Spinal cord (tissue), 10 donors: ENCODE measurements at places on chromosomes 4 and X.

GRCh38 chr4:73028621-73029020 lies 40.9 kb downstream of the COX18 start:
- no peak for DNase-seq

DNA sequence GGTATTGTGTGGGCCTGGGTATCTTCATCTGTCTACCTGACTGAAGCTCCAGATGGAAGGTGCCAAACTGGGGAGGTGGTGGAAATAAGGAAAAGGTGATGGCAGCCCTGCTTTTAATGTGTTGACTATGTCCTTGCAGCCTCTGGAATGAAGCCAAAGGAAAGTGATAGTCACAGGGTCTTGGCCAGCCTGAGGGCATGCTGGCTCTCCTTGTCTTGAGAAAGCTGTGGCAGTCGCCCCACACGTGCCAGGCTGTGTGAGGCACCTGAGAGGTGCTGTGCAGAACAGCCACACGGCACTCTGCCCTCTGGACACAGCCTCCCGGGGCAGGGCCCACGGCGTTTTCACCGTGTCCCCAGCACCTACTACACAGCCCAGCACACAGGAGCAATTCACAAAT lies 77.6 kb downstream of the NAT8L start:
- DNase-seq: no peak

DNA sequence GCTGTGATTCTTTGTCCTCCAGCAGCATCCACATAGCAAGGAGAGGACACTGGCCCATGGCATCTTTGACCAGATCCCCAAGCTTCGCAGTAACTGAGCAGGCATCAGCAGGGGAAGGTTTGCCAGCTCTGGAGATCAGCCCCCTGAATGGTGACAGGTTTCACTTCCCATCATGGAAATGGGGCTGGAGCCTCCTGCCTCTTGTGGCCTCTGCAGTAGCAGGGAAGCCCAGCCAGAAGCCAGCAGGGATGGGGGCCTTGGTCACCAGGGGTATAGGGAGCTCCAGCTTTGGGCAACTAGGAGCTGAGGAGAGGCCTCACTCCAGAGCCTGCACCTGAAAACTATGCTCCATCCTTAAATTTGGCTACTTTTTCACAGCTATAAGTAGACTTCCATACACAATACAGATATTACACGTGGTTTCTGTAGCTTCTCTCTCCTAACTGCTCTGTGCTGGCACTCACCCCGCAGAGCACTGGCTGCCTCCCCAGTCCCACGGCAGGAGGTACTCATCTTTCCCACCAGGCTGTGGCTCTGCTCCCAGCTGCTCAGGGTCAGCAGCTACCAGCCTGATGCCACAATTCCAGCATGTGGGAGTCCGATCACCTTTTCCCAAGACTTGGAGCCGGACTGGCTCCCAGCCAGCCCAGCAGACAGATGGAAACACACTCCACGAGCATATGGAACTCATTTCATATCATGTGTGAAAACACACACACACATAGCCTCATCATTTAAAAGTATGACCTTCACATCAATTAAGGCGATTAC lies 2.8 kb downstream of the TMEM271 start:
- no peak for DNase-seq

- DNase-seq: no peak
Measured at GRCh38 chrX:147917700-147918695, 6.3 kb downstream of the FMR1 start.

DNA sequence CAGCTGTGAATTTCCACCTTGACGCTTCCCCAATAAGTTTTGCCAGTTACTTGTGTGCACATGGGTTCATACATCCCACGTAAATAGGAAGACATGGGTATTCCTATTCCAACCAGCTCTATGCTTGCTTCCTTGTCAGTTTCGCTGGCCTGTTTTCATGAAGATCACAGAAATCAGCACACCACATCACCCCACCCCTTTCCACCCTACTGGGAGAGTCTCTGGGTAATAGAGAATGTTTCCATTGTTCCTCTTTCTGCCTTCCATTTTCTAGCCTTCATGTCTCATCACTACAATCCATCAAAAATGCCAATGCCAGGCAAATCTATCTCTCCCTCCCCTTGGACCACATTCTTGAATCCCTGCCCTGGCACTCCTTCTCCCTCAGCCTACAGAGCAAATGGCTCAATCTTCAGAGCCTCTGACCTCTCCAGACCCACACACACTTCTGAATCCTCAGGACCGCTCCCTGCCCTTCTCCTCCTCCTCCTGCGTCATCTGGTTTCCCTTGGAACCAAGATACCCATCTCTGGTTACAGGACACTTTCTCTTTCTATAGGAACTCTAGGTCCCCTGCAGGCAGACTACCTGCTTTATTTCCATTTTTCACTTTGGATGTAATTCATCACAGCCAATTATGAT lies 323.3 kb downstream of the DHX15 start:
- DNase-seq: no peak

DNA sequence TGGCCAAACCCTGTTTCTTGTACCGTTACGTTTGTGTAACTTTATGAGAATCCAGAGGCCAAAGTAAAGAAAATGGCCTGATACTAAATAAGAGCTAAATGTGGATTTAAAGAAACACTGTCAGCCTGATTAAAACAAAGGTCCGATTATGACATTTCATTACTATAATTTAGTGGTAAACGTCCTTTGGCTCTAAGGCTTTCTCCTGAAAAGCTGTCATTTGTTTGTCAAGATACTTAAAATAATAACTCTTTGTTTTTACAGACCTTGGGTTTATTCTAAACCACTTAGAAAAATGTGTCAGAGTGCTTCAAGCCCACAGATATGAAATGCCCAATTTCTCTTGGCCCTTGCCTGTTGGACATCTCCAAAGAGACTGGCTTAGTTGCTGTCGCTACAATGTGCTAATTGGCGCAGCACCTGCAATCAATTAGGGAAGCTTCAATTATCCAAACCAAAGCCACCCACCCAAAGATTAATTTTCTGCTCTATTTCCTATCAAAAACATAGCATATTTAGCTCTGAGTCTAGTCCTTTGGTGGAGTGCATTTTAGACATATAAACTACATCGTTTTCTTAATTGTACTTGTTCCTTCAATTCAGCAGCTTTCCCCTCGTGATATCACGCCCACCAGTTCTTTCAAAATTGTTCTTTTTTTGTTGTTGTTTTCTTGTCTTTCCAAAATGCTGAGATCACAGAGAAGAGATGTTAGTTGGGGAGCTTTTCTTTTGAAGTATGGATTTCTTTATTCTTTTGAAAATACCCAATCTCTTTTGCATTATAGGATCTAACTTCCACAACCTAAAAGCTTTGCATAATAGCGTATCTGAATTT lies 13.6 kb downstream of the SMIM20 start:
- no peak for DNase-seq

DNA sequence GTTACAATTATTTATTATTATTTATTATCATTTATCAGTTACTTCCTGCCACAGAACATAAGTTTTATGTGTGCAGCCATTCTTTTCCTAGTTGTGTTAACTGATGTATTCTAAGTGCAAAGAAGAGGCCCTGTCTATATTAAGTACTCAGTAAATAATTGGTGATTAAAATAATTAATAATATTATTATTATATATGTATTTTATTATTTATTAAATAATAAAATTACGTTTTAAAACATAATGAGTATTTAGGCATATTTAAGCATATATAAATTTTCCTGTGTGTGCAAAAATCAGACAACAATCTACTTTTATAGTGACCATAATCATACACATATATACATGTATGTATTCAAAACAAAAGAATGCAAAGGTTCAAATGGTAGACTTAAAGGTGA lies 1871.6 kb upstream of the IGFBP7 start:
- no peak for DNase-seq

DNA sequence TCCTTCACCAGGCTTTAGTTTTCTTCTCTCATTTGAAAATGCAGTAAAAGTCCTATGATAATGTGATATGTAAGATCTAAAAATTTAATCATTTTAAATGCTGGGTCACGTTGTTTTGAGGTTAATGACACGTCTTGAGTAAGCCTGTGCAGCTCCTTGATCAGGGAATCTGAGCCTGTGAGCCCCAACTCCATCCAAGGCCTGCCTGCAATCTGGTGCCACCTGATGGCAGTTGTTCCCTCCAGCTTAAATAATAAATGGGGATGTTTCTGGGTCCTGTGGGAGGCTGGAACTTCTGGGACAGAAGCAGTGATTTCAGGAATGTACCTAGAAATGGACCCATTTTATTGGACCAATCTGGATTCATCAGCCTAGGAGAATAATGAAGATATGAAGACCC lies 455.4 kb upstream of the ADGRL3 start:
- no peak for DNase-seq

GRCh38 chr4:176742211-176742610 lies 50.5 kb downstream of the VEGFC start:
- DNase-seq: no peak

DNA sequence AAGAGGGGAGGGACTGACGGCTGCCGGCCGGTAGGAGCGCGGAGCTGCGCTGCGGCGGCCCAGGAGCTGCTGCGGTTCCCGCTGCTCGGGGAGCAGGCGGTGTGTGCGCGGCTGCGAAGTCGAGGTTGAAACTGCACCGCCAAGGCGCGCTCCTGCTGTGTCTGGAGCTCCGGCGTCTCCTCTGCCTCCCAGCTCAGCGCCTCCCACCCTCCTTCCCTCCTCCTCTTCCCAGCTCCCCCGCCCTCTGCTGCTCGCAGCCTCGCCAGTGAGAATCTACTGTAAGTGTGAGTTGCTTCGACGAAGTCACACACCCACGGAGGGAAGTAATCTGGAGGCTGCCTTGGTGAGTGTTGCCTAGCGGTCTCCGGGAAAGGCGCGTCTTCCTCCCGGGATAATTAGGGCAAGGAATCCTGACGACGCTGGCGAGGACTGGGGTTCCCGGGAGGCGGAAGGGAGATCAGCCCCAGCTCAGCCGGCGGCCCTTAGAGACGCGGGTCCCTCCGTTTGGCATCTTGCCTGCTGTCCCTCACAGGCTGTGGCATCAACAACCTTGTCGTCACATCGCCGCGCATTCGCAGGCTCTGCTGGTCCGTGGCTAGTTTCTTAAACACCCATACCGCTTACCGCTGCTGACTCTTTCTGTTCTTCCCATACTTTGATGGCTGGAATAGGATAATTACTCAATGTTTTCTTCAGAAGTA lies at the start of gene EPHA5:
Gene EPHA5, minus strand, starts transcription at position 159 of the 701 bp plus-strand sequence. CDS start 747 bp downstream, outside the sequence.
- DNase-seq: peak; percentile 97

DNA sequence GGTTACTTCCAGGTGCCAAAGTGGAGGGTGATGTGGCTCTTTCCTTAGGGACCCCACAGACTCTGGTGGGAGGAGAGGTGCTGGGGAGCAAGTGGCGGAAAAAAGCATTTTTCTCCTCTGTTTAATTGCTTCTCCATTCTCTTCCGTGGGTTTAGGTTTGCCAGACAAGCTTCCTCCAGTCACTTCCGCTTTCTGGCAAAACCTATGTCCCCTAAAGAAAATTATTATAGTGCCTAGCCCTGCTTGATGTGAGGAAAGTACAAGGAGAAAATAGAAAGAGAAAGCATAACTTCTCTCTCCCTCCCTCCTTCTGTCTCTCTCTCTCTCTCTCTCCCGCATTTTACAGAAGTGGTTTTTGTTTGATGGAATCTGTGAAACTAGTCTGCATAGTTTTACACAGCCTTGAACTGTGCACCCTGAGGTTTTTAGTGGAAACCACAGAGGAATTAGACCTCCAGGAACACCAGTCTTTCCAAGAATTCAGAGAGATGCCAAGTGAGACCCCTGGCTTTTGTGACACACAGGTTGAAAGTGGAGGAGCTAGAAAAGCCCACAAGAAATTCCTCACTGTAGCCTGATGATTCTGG lies 231.1 kb upstream of the ANXA3 start:
- no peak for DNase-seq

- no peak for DNase-seq
Measured at GRCh38 chr4:155900381-155900780, 3.1 kb upstream of the TDO2 start.

GRCh38 chrX:71225009-71225408 lies 2.0 kb downstream of the GJB1 start:
- no peak for DNase-seq

DNA sequence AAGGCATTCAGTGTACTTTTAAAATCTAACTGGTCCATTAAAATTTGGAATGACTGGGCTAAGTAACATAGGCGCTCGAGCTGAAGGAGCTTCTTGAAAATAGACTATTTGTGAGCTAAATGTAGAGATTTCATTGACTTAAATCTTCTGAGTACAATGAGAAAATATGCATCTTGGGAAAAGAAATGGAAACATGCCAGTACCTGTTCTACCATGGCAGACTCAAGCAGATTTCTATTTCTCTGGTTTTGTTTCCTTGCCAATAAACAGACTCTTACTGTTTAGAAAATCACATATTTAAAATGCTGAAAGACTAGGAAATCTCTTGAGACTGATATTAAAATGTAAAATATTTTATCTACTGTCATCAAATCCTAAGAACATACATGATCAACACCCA lies 678.1 kb downstream of the FAT4 start:
- peak; percentile 76 for DNase-seq

- no peak for DNase-seq
Measured at GRCh38 chrX:38293741-38294140, 33.6 kb downstream of the RPGR start.

DNA sequence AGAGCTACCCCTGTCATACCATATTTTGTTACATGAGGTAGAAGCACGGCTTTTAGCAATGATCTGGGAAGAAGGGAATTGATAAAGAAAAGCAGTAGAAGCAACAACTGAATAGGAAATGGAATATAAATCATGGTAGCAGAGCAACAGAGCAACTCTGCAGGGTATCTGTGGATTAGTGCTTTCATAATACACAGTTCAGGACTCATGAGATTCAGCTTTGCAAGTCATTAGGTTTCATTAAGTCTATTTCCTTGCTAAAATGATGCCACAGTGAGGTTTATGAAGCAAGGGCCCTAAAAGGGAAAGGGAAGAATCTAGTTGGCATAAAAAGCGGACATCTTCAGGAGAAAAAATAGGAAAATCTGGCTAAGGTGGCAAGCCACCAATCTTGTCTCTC lies 45.6 kb upstream of the GRPR start:
- DNase-seq: no peak
